D721Med (cell line): ENCODE measurements at places on chromosomes 11 and 22.

DNA sequence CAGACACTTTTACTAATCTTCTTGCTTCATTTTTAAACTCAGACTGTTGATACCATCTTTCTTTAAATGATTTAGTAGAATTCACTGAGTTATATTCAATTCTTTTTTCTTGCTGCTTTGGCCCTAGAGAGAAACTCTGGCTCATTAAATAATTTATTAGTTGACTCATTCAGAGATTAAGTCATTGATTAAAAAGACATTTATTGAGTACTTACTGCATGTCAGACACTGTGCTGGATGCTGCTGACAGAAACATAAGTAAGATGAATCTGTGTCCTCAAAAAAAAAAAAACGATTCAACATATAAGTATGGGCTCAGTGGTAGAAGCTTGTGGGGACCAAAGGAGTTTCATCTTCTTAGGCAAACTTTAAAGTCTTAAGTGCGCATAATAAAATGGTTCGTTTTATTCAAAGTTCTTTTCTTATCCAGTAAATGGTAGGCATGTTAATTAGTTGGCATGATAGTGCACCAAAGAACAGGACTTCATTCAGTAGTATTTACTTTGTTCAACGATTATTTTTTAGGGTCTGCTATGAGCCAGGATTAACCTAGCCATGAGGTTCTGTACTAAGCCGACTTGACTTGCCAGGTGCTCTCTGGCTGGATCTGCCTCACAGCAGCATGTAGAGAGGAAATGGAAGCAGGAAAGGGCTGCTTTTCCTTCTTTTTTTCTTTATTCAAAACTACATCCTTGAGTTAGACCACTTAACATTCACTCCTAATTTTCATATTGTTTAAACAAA lies 281.0 kb upstream of the CTSC start:
- DNase-seq = no peak

GRCh38 chr11:74519710-74520109 lies 26.2 kb upstream of the LIPT2 start:
- no peak for DNase-seq

DNA sequence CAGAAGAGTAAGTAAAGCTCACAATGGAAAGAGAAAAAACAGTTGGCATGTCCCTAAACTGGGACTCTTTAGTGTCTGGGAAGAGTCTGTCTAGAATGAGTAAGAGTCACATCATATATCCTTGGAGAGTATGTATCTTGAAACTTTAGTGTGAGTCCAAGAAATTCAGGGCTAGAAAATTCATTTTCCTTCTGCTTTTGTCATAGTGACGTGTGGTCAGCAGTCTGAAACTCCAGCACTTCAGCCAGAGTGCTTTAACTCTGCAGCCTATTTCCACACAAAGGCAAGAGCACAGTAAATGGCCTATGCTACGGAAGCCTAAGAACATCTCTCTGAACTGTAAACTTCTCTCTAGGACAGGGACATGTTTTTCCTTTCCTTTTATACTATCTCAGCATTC lies 174.1 kb downstream of the FAM181B start:
- no peak for DNase-seq

GRCh38 chr11:7666292-7666866 lies 6.9 kb downstream of the CYB5R2 start:
- no peak for DNase-seq

DNA sequence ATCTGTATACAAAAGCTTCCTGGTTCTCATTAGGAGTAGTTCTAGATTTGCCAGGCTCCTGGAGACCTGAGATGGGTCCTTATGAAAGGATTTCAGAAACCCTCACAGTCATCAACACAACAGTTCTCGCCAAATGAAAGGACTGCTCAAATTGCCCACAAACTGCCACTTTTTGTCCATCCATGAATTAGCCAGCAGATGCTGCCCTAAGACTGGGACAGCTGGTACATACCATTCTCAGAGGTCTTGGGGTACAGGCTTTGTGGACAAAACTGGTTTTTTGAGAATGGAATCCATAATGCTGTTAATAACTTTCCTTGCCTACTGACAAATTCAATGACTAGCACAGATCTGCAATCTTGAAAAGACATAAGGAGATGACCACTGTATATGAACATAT lies 23.4 kb upstream of the BDNF start:
- DNase-seq = no peak

DNA sequence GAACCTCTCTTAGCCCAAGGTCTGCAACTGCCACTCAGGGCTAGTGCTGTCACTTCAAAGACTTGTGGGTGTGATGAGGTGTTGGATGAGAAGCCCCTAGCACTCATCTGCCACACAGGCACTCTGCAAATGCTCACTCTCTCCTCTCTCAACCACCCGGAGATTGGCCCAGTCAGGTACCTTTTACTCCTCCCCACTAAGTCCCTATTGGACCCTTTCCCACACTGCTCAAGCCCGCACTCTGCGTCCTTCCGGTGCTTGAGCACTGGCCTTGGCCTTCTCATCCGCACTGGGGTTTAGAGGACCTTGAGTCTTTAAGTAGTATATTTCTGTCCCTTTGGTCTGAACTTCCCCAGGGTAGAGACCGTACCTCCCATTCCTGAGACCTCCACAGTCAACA lies 308.0 kb downstream of the NXPE2 start:
- DNase-seq = no peak

DNA sequence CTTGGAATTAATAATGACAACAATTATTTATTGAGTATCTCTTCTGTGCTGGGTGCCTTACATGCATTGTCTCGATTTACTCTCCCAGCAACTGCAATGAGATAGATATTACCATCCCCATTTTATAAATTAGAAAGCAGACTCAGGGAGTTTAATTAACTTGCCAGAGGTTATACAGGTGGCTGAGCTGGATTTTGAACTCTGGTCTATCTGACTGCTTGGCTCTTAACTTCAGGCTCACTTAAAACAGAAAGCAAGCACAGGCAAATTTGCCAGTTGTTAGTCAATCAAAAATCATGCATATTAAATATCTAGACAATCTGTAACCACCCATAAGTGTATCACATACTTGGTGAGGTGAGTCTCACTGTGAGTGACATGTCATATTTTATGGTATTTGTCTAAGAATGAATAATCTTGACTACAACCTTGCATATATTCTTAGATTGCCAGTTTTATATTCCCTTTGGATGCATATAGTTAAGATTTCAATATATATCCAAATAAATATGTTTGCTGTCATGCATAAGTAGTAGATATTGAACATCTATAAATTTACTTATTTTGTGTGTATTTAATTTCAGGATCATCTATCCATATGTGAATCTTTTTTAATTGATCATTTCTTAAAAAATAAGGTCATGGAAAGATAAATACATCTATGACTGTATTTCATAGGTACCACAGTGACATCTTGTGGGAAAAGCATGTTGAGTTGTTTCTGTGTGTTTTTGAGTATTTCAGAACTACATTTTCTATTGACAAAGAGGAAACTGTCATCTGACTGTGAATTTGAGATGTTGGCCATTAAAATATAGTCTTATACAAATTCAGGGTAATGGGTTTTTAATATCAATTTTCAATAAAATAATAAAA lies 112.0 kb upstream of the ARHGAP42 start:
- DNase-seq = no peak

GRCh38 chr22:20194681-20195593 lies 44.1 kb upstream of the CCDC188 start:
- no peak for DNase-seq

- DNase-seq = no peak
These were observed 3.8 kb downstream of the CSNK1E start for GRCh38 chr22:38313384-38313955.

GRCh38 chr11:119433358-119433725 lies 10.4 kb upstream of the THY1 start:
- no peak for DNase-seq

DNA sequence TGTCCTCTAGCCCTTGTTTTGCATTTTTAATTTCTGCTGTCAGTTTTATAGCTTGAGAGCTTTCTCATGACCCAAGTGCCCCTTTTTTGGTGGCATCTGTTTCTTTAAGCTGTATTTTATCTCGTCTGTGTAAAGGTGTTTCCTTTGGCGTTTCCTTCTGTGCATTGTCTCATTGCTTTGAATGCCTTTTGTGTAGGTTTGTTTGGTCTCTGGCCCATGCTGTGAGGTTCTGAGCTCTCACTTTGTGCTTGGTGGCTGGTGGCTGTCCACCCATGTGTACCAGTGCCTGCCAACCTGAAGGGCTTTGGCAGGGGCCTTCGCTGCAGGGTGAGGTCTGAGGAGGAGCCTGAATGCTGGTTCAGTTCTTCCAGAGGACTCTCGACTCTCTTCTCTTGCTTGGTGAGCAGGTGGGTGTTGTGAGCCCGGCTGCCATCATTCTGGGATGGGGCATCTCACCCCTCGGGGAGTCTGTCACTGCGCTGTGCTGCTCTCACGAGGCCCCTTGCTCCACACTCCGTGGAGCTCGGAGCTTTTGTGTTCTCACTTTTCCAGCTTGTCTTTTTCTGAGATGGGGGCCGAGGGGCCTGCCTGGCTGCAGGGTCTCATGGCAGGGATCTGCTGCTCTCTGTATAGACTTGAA lies 14.9 kb downstream of the AP2A2 start:
- no peak for DNase-seq

DNA sequence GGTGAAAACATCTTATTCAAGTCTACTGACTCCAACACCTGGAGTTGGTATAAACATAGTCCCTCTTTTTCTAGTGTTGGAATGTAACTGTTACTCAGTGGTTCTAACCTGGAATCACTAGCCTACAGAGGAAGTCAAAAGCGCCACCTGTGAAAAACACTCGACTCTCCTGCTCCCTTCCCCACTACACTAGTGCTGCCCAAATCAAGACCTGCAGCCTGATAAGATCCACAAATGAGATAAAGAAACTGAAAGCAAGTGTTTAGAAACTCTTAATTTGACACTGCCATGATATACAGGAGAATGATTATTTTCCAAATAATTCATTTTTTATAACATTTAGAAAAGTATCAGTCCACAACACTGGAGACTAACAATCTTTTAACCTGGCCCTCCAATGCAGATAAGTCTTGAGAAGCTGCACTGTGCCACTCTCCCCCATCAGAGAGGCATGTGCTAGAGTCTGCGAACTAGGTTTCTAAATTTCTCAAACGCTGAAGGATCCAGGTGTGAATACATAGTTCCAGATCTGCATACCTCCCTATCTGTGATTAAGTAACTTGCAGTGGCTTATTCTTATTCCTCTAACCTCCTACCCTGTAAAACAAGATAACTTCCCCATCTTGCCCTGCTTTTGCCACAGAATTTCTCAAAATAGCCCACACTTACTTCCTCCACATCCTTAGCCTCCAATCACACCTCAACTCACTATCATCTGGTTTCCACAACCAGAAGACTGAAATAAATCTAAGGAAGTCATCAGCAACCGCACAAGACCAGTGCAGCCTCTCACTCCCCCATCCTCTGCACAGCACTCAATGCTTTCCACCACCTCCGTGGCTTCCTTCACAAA lies 88.1 kb downstream of the RRAS2 start:
- no peak for DNase-seq

DNA sequence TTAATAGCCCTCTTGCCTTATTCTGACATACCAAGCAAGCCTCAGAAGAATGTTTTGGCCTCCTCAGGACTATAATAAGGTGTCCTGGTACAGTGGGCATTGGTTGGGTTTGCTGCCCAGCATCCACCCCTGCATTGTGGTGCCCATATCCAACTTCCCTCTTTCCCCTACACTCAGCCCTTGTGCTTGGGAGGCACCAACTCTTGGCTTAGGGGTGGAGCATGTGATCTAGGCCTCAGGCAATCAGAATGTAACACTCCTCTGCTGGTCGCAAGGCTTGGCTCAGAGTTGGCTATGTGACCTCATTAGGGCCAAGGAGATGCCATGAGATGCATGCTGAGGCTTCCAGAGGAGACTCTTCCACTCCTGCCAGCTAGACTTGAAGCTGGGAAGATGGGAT lies 123.0 kb downstream of the CSNK2A3 start:
- DNase-seq = no peak

DNA sequence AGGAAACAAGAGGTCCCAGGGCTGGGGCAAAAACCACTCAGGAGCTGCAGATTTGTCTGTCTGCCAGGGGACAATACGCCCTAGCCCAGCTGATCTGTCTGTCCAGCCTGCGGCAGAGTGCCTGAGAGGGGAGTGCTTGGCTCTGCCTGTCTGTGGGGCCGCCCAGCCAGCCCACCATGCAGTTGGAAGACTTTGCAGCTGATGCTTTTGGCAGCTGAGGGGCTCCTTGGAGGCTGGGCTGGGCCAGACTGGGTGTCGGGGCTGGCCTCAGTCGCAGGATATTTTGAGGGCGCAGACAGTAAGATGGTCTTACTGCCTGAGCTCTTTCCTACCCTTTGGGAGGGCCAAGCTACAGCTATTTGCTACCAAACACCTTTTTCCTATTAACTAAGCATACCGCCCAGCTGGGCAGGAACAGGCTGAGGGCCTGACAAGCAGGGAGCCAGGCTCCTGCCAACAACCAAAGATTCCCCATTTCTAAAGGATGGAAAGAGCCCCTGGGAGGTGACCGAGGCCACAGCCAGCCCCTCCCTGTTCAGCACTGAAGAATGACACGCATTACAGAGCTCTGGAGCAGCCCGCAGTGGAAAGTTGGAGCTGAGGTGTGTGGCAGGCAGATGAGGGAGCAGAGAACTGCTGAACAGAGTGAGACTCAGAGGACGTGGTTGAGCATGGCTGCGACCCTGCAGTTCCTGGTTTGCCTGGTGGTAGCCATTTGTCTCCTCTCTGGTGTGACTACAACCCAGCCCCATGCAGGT lies at the start of gene FAM180B:
Gene FAM180B (plus strand): TSS at position 581 of the 758 bp plus-strand sequence. CDS start 91 bp downstream, at position 672.
- no peak for DNase-seq

DNA sequence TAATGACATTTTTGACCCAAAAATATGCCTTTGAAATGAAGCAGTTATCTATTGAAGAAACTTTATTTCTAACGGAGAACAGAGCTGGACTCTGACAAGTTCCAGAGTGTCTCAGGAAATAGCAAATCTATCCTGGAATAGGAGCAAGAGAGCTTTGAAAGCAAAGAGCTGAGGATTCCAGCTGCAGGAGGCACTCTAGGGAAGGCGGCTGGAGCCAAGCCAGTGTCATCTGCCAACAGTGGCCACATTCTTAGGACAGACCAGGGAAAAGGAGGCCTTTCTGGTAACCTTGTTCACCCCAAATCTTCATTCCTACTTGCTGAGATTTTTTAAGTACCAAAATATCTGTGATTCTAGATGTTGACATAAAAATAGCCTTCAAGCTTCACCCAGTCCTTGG lies 493.5 kb upstream of the B3GAT1 start:
- DNase-seq = no peak

- no peak for DNase-seq
These were observed 12.9 kb upstream of the POU2AF3 start for GRCh38 chr11:111285189-111286091.

GRCh38 chr11:114307524-114308203 lies 11.5 kb downstream of the NNMT start:
- DNase-seq = no peak

DNA sequence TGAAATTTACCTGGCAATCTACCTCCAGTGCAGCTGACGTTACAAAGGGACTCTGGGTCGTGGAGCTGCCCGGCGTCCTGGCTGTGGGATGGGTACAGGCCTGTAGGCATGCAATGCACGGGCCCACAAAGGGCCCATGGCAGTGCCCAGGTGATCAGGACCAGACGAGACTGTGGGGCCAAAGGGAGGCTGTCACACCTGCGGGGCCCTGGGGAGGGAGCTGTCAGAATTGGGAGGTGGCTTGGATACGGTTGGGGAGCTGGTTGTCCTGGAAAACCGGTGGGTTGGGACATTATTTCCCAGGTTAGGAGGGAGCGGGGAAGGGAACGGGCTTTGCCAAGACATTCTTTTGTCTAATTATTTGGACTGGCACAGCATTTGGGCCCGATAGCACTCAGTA lies 958.5 kb downstream of the BRD1 start:
- DNase-seq = no peak

GRCh38 chr11:58923300-58923788 lies 15.9 kb upstream of the GLYATL1 start:
- DNase-seq = no peak

GRCh38 chr11:76728227-76728626 lies 54.9 kb upstream of the TSKU start:
- DNase-seq = no peak

GRCh38 chr22:49956418-49956770 lies 4.2 kb upstream of the PIM3 start:
- DNase-seq = no peak
